ENCODE measurements at places on chromosomes 4 and X.
A peak's percentile ranks its signal among the peaks of the same experiment; 100 is the strongest.

DNA sequence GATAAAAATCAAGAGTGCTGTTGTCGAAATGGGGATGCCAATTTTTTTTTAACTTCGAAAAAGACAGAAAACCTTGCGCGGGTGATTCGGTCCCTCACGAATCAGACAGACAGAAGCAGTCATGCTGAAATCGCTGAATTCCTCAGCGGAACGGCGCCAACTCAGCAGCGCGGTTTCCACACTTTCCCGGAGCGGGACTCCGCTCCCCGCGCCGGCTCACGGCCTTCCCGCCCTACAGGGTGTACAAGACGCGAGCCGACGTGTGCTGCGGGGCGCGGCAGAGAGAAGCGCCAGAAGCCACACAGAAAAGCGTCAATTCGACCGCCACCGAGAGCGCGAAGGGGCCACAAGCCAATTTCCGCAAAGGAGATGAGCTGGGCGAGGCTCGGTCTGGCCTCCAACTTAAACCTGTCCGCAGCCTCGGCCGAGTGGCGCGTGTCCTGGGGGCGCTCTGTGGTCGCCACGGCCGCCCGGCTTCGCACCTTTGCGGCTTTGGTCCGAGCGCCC, 1.3 kb downstream of the NEXMIF start:
- no peak for DNase-seq

GRCh38 chr4:138037696-138038095, 204.5 kb downstream of the SLC7A11 start:
- no peak for DNase-seq

- DNase-seq = no peak
These were observed 1.3 kb upstream of the ITM2A start for GRCh38 chrX:79368441-79368840.

DNA sequence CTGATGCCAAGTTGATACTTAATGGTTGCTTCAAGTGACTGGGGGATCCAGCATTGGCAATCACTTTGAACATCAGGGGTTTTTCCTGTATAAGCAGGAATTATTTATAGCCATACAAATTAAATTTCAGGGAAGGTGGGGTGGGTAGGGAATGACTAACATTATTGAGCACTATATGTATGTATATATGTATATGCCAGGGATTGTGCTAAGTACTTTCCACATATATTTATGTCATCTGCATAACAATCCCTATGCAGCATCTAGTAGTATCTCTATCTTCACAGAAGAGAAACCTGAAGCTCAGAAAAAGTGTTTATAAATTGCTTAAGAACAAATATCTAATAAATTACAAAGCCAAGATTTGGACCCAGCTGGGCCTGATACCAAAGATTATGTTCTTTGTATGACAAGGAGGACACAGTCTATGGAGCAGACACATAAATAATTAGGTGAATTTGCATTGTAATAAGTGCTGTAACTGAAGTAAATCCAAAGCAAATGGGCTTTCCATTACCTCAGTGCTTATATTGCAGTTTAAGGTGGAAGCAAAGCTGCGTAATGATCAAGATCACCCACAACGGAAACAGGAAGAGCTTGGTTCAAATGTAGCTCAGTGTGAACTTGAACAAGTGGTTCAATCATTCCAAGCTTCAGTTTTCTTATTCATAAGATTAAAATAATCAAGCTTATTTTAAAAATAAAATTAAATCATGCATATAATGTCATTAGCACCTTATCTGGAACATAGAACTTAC, 18.9 kb upstream of the RASGEF1B start:
- no peak for DNase-seq

- DNase-seq = no peak
These were observed 175.3 kb upstream of the FGF13 start for GRCh38 chrX:138886769-138887168.

DNA sequence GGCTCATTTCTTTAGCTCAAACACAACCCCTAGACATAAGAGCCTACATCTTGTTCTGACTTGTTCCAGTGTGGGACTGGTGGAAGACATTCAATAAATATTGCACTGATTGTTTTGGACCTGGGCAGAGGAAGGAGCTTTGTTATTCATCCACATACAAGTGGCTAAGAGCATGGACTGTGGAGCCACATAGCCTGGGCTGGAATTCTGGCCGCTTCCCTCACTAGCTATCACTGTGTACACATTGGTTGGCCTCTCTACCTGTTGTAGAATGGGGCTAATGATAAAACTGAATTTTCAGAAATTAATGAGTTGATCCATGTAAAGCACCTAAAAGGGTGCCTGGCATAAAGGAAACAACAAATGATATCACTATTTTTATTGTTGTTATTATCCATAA, 80.0 kb downstream of the ZNF674 start:
- no peak for DNase-seq

DNA sequence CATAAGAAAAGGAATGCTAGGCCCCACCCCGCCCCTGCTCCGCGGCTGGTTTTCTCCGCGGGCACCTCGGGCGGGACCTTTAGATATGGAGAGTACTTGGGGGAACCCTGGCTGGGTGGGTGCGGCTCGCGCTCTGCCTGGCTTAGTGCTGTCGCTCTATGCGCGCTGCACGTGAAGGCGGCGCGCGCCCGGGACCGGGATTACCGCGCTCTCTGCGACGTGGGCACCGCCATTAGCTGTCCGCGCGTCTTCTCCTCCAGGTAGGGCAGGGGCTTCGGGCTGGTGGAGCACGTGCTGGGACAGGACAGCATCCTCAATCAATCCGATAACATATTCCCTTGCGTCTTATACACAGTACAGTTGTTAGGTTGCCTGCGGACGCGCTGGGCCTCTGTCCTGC, 56.0 kb downstream of the MAGEB10 start:
- DNase-seq = no peak

DNA sequence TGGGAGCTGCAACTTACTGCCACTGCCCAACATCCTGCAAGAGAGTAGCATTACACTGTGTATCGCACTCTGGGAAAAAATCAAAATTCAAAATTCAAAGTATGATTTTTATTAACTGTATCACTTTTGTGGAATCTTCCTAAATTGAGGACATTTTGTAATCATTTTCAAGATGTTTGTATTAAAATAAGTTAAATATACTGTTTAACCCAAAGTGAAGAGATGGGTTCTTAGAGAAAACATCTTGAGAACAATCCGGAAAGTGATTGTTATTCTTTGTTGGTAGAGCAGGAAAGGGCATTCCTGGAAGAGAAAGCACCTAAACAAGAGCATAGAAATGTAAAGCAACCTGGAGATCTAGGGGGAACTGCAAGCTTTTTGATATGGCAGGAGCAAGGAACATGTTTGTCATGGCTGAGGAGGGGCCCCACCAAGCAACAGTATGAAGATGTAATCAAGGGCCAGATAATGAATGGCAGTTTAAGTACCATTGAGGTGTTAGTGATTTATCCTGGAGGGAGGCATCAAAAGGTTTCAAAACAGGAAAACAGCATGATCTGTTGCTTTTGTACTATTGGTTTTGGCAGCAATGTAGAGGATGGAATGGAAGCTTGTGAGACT, 14.1 kb upstream of the SEC24D start:
- no peak for DNase-seq

DNA sequence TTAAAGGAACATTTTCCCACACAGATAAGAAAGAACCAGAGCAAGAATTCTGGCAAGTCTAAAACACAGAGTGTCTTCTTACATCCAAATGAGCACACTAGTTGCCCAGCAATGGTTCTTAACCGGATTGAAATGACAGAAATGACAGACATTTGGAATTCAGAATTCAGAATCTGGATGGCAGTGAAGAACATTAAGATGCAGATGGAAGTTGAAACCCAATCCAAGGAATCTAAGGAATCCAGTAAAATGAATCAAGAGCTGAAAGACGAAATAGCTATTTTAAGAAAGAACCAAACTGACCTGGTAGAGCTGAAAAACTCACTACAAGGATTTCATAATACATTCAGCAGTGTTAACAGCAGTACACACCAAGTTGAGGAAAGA, 21.5 kb downstream of the ANAPC10 start:
- DNase-seq = no peak

DNA sequence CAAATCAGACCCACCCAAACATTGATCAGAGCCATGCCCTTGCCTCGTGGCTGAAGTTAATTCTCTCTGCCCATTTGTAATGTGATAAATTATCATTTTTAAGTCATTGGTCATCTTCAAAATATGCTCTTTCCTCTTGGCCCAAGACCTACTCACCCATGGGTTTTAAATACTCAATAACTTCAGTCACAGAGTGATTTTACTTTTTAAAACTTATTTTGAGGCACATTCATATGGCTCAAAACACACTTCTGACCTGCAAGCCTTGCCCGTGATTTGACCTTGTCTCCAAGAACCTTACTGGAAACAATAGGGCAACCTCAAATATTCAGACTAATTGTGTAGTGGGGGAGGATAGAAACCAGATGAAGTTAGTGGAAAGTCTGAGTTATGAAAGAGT, 176.2 kb upstream of the LNX1 start:
- DNase-seq = no peak

- no peak for DNase-seq
These were observed 143.4 kb downstream of the PTCHD1 start for GRCh38 chrX:23478056-23478455.

- peak; percentile 61 for DNase-seq
These were observed 1.1 kb downstream of the MAML3 start for GRCh38 chr4:140152751-140153418.

GRCh38 chrX:38847206-38847902, 46.1 kb downstream of the MID1IP1 start:
- DNase-seq = no peak

- DNase-seq = no peak
These were observed 2.1 kb upstream of the IL2 start for GRCh38 chr4:122458625-122459024.

DNA sequence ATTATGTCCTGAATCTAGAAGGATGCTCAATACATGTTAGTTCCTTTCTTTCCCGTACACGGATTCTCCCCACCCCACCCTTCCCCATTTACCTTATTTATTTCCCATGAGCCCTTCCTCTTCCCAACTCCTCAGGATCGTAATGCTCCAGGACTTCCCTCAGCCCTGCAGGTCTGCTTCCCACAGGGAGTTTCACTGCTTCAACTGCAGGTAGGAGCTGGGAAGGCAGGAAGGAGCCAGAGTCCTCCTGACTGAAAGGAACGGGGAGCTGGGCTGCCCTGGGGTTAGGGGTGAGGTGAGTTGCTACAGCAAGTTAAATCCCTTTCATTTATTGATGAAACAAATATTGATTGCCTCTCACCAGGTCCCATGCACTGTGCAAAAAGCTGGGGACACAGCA, 33.2 kb downstream of the SAT1 start:
- no peak for DNase-seq

All from BE2C (cell line).